ENCODE measurements at places on chromosomes 5 and 9.
A peak's percentile ranks its signal among the peaks of the same experiment; 100 is the strongest.

GRCh38 chr5:60148366-60148765 lies 254.8 kb upstream of the PDE4D start:
- DNase-seq, result no peak

- DNase-seq, result no peak
These were observed 146.3 kb downstream of the CHSY3 start for GRCh38 chr5:130050585-130050984.

- no peak for DNase-seq
These were observed 275.0 kb downstream of the PLK2 start for GRCh38 chr5:58184910-58185309.

DNA sequence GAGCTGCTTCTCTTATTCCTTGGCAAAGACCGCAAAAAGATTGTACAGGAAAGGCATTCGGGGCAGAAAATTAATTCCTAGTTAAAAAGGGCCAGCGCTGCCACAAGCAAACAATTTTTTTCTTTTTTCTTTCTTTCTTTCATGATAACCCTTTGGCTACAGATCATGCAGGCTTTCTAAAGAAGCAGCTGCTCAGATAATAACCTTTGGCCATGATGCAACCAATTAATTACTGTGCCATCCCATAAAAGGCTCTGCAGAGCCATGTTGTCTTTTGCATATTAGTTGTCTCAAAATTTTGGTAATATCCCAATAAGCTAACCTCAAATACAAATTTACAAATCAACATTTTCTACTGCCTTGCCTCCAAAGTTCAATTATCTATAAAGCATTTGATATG lies 758.4 kb upstream of the SEMA6A start:
- DNase-seq, result no peak

- DNase-seq, result no peak
These were observed 139.1 kb upstream of the CLINT1 start for GRCh38 chr5:157997991-157998504.

DNA sequence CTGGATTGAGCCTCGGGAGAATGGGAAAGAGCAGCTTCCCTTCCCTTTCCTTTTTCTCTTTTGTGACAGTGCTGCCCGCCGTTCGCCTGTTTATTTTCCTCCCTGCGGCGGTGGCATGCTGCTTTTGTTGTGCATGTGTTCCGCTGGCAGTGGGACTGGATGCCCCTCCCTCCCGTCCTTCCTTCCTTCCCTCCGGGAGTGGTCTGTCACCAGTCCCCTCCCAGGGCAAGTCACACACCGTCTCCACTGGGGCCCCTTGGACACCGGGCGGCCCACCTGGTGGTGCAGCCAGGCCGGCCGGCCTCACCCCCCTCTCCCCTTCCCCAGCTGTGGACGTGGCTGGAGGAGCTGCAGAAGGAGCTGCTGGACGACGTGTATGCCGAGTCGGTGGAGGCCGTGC lies 214.7 kb downstream of the TRIO start:
- no peak for DNase-seq

GRCh38 chr5:61000887-61001286 lies 55.9 kb downstream of the NDUFAF2 start:
- DNase-seq, result peak; percentile 9

DNA sequence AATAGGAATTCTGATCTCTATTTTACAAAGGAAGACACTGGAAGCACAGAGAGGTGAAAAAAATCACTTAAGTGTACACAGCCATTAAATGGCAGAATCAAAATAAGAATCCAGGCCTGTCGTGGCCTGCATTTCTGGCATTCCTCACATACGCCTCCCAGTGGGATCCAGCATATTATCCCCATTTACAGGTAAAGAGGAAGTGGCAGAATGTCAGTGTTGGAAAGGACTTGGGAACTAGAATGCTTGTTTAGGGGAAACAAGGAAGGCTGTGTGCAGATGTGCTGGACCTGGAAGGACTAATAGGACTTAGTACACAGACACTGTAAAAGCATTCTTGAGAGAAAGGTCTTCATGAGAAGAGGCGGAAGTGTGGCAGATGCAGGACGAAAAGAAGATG lies 241.8 kb downstream of the TRIM32 start:
- DNase-seq, result no peak

- peak; percentile 21 for DNase-seq
These were observed 33.0 kb upstream of the SLC1A3 start for GRCh38 chr5:36573438-36573837.

- DNase-seq, result peak; percentile 63
These were observed 89.7 kb upstream of the ADRA1B start for GRCh38 chr5:159826351-159827214.

DNA sequence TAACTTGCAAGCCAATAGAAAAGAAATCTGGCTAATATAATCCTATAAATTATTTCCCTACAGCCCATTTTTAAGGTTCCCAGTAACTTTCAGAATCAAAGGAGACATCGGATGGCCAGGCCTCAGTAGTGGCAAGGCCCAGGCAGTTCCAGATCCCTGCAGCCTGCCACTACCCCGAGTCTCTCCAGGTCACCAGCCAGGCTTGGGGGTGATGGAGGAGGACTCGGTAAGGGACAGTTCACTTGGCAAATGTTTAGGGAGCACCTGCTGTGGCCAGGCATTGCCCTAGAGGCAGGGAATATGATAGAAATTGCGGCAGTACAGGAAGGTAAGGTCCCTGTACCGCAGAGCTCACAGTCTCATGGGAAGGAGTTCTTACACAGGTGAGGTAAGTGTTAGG lies 15.2 kb upstream of the LTC4S start:
- no peak for DNase-seq

- no peak for DNase-seq
These were observed 12.8 kb upstream of the SLC2A8 start for GRCh38 chr9:127384016-127384730.

DNA sequence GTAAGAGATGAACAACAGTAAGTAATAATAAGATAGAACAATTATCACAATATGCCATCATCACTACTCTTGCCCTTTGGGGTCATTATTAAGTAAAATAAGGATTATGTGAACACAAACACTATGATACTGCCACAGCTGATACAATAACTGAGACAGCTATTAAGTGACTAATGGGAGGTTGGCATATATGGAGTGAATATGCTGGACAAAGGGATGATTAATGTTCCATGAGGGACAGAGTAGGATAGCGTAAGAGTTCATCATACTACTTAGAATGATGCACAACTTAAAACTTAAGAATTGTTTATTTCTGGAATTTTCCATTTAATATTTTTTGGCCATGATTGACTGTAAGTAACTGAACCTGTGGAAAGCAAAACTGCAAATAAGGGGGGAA lies 16.6 kb downstream of the POU5F2 start:
- no peak for DNase-seq

DNA sequence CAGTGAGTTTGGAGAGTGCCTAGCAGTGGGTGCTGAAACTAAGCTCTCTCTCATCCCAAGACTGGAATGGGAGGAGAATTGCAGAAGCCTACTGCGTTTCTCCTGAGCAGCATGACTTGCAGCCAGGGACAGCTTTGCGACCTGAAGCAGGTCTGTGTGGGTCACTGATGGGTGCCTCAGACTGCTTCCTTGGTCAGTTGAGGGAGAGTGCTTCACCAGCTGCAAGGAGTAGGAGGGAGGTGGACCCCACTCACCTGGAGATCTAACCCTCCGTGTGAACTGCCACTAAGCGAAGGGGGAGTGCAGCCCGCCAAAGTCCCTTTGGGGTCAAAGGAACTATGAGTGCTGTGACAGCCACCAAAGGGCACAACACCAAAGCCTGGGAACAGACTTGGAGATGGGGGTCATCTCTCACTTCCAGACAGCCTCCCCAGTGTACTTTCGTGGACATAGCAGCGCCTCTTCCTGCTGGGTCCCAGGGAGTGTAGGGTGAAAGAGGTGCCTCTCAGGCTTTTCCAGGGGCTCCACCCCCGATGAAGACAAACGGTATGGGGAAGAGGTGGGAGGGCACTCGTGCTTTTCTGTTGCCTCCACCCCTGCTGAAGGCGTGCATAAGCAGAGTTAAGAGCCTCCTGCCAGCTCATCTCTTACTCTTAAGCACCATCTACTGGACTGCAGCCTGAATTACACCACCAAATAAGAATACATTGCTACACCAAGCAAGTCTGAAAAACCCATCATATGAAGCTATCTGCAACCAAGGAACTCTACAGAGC lies 34.3 kb upstream of the MACIR start:
- no peak for DNase-seq

DNA sequence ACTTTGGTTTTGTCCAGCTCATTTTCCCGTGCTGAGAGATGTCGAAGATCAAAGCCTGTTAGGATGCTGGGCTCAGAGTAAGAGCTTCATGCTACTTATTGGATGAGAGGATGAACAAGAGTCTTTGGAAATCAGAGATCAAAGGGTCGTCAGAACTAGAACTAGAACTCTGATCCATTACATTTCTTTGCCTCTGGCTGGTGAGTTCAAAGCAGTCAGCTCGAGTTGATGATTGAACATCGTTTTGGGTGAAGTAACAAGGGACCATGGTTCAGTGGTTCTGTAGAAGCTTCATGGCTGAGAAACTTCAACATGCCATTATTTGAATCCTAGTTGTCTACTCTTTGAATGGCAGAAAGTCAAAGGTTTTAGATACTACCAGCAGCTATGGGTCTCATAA lies 320.3 kb downstream of the ARHGEF28 start:
- DNase-seq, result no peak
